ENCODE measurements at places on chromosomes 1 and 21. TPM values are rescaled to one million over a fixed set of nuclear protein-coding genes. Genes with fewer than 3 reads are reported as not detected.

DNA sequence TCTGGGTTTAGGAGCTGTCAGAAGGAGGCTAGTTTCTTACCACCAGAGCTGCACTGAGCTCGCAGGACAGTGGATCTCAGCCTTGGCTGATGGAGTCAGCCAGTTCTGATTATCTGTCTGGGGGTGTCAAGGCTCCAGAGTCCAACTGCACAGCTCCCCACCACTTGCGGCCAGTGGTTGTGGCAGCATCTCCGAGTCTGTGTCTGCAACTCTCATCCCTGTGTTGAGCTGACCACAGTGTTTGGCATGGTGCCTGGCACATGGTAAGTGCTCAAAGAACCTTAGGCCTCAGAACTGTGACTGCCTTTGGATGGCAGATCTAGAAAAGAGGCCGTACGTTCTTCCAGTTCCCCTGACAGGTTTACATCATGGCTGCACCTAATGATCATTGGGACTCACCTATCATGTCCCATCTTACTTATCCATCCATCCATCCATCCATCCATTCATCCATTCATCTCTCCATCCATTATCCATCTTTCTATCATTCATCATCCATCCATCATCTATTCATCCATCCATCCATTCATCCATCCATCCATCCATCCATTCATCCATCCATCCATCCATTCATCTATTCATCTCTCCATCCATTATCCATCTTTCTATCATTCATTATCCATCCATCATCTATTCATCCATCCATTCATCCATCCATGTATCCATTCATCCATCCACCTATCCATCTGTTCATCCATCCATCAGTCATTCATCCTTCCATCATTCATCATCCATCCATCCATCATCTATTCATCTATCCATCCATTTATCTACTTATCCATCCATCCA, 114.5 kb downstream of the CRYAA start:
- no peak for DNase-seq

DNA sequence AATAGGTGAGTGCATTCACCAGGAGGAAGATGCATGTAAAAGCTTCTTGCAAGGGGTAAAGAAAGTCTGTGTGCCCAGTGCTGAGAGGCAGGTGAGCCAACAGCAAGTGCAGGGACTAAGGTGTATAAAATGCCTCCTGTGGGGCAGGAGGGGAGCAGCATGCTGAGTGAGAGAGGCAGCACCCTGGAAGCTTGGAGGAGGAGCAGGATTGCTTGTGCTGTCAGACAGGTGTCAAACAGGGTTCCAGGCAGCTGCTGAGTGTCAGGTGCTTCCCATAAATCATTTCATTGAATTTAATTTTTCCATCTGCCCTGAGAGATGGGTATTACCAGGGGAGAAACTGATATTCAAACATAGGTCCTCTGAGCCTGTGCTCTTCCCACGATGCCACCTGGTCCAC, 13.9 kb downstream of the BSND start:
- no peak for DNase-seq

GRCh38 chr1:35886577-35887431, 3.8 kb downstream of the AGO1 start:
- DNase-seq: no peak

- DNase-seq: no peak
Measured at GRCh38 chr1:210315529-210315928, 13.2 kb upstream of the HHAT start.

DNA sequence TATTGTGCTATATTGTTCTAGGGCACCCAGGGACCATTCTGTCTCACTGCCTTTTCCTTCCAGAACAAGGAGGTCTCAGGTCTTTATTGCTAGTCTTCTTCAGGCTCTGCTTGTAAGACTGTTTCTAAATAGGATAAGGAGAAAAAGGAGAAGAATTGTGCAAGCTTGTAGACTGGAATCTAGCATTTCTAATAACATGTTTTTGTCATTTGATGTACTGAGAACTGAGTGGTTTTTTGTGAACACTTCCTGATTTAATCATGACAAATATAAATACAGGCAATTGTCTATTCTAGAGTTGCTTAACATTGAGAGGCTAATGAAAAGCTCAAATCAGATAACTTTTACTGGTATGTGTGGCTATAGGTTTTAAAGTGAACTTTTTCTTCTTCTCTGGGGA, 77.6 kb downstream of the CLIC4 start:
- DNase-seq: no peak

DNA sequence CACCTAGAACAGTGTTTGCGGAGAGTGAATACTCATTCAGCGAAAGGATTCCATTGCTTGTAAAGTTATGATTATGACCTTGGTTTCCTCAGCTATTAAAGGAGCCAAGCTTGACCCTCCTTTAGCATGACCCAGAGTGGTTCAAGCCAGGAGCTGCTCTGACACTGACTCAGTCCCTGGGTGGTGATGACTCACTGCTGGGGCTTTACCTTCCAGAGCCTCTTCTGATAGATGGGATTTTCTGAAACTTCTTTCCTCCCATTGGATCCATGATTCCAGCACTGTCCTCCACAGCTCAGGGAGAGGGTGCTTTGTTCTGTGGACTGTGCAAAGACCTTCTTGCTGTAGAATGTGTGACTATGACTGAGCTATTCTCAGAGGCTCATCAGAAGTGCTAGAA, 77.4 kb downstream of the S1PR1 start:
- no peak for DNase-seq

DNA sequence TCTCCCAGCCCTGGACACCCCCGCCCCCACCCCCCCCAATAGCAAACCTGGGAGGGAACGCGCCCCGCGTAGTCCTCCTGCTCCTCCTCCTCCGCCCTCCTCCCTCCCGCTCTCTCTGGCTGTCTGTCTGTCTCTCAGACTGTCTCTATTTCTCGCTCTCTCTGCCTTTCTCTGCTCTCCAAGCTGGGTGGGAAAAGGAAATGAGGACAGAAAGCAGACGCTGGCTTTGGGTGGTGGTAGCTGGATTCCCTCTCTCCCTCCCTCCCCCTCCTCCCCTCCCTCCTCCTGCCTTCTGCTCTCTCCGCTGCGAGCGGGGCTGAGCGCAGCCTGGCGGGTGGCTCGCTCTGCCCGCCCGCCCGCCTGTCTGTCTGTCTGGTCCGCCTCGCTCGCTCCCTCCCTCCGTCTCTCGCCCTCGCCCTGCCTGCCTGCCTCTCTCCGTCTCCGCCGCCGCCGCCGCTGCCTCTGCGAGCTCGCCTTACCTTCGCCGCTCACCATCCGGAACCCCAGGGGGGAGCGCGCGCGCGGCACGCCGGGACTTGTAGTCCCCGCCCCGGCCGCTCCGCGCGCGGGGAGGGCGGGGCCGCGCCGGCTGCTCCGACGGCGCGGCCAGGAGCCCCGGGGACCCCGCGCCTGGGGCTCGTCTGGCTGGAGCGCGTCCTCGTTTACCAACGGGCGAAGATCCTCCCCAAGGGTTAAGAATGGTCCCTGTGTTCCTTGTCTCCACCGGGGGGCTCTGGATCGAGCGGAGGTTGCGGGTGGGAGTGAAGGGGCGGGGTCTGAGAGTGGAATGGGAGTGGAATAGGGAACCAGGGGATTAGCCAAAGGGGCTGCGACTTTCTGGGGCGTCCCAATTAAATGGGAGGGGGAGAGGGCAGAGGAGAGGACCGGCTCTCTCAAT, at the start of gene AHDC1:
Gene AHDC1, minus strand, starts transcription at position 464 of the 898 bp plus-strand sequence. CDS start 52,029 bp downstream, outside the sequence.
- DNase-seq: peak; percentile 94

DNA sequence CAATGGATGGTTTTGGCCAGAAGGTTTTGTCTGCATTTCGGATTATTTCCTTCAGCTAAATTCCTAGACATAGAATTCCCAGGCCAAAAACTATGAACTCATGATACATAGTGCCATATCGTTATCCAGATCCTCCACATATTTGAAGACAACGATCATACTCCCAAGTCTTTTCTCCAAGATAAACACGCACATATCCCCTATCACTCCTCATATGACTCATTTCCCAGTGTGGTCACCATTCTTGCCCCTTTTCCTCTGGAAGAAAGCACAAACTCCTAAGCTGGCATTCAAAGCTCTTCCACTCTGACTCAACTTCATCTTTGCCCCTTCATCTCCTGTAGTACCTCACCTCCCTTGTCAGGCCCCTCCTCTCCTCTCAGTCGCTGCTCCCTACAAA, 277.6 kb downstream of the PLPP3 start:
- DNase-seq: no peak

GRCh38 chr1:172276120-172276818, 144.2 kb upstream of the C1orf105 start:
- DNase-seq: no peak

- no peak for DNase-seq
Measured at GRCh38 chr1:229768232-229768631, 142.2 kb downstream of the URB2 start.

- no peak for DNase-seq
Measured at GRCh38 chr1:170703591-170703990, 39.7 kb downstream of the PRRX1 start.

DNA sequence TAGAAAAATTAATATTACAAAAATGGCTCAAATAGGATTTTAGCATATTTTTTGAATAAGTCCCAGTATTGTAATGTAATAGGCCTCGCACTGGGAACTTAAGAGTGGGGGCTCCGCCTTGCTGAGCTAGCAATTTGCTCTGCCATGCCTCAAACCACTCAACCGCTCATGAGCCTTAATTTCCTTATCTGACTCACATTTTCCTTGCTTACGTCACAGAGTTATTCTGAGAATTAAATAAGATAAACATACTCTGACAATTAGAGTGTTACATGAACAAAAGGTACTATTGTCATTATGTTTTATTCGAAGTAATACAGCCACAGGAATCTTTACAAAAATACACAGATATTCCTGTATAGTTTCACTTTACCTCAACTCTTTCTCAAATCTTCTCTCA, 108.1 kb downstream of the SLC44A5 start:
- DNase-seq: no peak

- DNase-seq: peak; percentile 19
Measured at GRCh38 chr1:193417945-193418744, 231.7 kb upstream of the B3GALT2 start.

GRCh38 chr21:29155118-29155932, 24.9 kb downstream of the MAP3K7CL start:
- no peak for DNase-seq

DNA sequence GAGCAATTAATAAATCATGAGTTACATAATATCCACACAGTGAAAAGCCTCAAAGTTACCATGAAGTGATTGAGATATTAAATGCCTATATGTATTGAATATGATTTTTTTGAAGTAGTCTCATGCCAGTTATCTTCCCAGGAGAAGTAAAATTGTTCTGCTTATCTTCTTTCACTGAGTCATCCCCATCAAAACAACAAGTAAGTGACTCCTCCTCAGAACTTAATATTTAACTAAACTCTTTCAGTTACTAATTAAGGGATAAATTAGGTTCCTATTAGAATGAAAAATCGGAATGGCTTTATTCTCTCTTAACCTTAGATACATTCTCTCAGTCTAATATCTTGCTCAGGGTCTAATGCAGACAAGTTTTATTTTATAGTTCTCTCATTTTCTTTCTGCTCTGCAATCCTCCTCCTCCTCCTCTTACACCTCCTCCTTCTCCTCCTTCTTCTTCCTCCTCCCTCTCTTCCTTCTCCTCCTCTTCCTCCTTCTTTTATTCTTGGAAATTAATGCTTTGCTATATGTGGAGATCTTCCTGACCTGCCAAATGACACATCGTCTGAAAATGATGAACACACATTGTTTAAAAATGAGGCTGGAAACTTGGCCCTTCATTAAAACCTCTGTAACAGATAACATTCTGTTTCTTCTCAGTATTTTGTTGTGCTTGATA, 110.9 kb downstream of the RUNX1 start:
- DNase-seq: no peak

DNA sequence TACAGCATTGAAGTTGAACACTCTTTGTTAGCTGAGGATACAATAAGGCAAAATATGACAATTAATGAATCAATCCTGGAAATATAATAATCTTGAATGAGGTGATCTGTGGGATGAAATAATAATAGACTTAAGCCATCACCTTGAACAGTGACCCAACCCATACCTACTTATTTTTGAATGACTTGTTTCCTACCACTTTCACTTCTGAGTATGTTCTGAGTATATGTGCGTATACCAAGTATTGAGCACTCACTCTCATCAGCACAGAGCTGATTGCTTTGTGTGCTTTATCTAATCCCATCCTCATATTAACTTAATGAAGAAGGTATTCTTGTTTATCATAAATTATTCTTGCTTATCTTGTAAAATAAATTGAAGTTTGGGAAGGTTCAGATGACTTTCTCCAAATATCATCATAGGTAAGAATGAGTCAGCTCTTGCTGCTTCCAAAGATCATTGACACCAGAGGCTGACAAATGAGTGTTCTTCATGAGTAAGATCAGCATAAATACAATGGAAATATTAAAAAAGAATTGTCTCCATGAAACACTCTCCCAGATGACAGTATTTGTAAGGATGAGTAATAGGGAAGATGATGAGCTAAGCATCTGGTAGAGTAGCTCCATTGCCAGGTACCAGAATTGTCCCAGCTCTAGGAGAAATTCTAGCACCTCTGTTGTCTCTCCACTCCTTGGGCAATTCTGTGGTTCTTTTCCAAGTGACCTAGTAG, 198.1 kb upstream of the KIAA0040 start:
- DNase-seq: no peak

- no peak for DNase-seq
Measured at GRCh38 chr21:38438462-38438893, 59.8 kb downstream of the ERG start.

DNA sequence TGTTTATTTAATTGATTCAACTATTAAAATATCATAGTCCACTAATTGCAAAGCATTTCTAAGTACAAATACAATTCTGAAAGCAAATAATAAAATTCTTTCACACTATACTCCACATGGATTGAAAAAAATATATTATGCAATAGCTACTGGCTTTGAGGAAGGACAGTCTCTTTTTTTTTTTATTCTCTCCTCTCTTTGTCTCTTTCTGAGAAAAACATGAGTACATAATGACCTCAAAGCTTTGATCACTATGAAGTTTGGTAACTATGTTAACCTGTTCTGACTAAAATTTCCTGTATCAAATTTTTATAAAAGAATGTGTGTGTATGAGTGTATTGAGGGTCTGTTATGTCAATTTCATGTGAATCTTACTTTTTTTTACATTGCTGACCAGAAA, 96.2 kb downstream of the RGS2 start:
- DNase-seq: no peak

The ZDHHC18 gene
- 45.1 TPM for total RNA-seq

The MAB21L3 gene
- total RNA-seq: not detected

The PCAT6 gene
- total RNA-seq: not detected

The CTTNBP2NL gene
- total RNA-seq: 0.84 TPM

The SPRR2B gene
- not detected for total RNA-seq

The NFASC gene
- not detected for total RNA-seq

The C1orf105 gene
- total RNA-seq: not detected

The PDE9A gene
- 6.1 TPM for total RNA-seq

The ZNF648 gene
- total RNA-seq: not detected

The DIO1 gene
- not detected for total RNA-seq

The CFAP126 gene
- total RNA-seq: not detected

The OR2T29 gene
- total RNA-seq: not detected

The CFAP107 gene
- not detected for total RNA-seq

Data from activated CD4-positive, alpha-beta T cell treated with anti-CD3 and anti-CD28 coated beads, Interleukin-2, amount 10 ng/mL, durations not matched to agents 7 days and 5 days (primary cell).